ENCODE measurements at places on chromosomes 12 and 14.

- DNase-seq = no peak
Measured at GRCh38 chr12:51910691-51911090, 3.4 kb downstream of the ACVRL1 start.

DNA sequence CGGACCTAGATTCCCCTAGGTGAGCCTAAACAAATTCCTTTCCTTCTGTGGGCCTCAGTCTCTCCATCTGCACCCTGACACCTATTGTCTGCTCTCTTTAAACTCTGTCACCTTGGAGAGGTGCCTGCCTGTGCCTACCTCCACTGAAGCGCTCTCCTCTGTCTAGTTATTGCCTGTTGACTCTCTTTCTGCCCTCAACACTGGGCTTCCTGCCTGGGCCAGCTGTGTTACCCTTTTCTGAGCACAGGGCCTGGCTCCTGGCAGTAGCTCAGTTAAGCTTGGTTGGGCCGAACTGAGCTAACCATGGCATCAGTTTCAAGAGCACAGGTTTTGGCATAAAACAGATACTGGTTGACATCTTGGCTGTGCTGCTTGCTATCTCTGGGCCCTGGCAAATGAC, 43.5 kb downstream of the PRMT8 start:
- DNase-seq = no peak

DNA sequence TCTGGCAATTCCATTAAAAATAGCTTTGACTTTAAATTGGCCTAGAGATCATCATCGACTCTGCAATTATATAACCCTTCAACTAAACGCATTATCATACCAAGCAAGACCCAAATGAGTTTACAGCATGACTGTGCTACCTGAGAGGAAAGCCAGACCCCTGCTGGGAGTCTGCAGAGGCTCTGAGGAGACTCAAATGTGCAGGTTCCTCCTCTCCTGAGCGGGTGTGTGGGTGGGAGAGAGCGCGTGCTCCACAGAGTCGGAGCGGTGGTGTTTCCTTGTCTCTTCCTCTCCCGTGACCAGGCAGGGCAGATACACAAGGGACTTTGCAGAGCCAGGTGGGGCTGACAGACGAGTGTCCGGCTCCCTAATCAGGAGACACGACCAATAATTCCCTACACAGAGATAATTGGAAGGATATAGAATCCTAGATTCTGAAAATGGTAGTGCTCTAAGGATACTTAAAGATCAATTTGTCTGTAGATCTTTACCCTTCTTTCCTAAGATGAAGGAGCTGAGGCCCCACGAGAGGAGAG, 74.1 kb downstream of the SLC8A3 start:
- DNase-seq = no peak

GRCh38 chr12:39272871-39273655, 169.9 kb downstream of the KIF21A start:
- DNase-seq = peak; percentile 29

DNA sequence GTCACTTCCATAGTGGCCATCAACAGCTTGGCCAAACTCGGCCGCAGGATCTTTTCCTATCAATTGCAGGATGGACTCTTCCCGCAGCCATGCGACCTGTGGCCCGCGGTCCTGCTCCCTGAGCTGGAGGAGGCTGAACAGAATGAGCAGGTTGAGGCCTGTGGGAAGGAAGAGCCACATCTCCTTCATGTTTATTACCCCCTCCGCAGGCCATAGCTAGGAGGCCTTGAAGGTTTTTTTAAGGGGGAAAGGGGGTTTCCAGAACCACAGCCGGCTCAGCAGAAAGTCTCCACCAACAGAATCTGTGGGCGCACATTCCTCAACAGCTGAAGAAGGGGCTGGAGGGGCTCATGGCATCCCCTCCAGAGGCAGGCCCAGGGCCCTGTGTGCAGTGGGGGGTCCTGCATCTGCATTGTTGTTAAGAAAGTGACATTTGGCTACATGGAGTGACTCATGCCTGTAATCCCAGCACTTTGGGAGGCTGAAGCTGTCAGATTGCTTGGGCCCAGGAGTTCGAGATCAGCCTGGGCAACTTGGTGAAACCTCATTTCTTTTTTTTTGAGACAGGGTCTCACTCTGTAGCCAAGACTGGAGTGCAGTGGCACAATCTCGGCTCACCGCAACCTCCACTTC, 25.2 kb upstream of the PPP1R13B start:
- DNase-seq = no peak

DNA sequence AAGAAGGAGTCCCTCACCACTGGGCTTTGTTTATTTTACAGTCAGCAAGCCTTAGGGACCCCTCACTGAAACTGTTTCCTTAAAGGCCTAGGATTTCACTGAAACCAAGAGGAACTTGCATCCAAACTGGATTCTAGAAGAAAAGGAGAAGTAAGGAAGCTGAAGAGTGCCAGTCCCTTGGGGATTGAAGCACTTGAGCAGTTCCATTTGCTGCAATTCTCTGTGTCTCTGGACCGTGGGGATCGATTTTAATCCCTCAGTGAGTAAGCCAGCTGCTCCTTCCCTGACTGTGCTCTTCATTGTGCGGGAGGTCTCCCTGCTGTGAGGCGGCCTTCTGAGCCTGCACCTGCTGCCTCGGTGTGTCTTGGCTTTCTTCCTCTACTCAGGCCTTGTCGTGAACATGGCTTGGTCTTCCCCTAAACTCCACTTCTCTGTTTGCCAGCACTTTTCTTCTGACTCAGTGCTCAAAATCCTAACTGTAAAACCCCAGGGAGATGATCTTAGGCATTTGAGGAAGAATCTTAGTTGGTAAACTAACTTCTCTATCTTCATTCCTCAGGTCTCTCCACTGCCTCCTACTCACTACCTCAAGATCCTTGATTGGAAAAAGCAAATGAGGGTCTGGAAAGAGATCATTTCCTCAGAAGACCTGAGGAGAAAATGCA, 132.6 kb downstream of the SLC38A6 start:
- DNase-seq = no peak

- no peak for DNase-seq
Measured at GRCh38 chr14:74408870-74409269, 17.1 kb downstream of the SYNDIG1L start.

DNA sequence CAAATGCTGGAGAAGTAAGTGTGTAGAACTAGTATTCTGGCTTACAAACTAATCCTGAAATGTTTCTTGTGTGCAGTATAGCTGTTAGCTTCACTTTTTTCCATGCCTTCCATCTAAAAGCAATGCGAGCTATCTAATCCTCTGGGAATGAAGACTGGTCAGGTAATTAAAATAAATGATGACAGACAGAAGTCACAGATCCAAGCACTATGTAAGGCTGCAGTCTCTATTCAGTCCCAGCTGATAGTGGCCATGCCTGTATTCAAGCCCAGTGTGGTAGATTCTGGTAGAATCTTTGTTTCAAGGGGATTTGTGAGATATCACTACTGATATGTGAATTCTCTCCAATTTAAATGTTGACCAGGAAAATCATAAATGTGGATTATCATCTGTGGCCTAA, 637.2 kb downstream of the TMTC2 start:
- DNase-seq = no peak

DNA sequence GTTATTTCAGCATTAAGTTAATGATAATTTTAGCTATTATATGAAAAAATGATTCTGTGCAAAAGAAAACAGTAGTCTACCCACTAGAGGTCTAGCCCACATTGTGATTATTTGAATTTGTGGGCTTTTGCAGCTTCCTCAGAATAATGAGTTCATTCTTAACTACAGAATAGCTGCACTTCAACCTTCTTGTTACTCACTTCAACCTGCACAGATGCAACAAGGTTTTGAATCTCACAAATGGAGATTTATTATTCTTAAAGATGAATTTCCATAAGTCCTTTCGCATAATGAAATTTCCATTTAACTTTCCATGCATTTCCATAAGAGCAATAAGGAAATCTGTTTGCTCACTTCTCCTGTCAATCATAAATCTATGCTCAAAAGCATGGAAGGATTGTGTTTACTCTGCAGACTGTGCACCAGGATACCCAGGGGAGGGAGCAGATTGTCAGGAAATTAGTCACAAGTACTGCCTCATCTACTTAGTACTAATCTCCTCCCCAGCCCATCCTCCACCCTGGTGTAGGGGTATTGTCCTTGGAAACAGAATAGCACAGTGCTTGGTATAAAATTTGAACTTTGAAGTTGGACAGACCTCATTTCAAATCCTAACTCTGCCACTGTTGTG, 24.1 kb downstream of the PTGER2 start:
- peak; percentile 32 for DNase-seq

DNA sequence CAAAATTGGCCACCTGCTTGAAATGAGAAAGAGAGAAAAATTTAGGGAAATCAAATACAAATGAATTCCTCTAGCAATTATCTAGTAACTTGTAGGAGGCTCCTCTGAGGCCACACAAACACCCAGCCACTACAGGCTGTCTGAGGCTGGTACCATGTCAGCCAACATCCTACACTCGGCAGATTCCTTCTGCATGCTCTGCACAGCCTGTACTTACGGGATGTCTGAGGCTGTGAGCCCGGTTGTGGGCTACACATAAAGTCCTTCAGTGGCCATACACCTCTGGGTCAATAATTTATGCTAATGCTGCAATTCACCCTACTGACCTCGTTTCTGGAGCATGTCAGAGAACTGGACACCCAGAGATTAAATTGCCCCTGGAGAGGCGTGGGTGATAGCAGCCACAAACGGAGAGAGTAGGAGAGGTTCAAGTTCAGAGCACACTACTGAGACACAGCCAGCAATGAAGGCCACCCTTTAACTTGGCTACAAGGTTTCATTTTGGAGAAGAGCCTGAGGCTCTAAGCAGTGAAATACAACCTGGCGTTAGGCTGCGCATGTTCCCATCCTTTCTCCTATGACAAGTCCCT, 28.9 kb downstream of the WSCD2 start:
- no peak for DNase-seq

- DNase-seq = no peak
Measured at GRCh38 chr12:116601933-116602810, 43.0 kb downstream of the MAP1LC3B2 start.

GRCh38 chr14:34387974-34388516, 74.0 kb downstream of the SPTSSA start:
- DNase-seq = no peak

- no peak for DNase-seq
Measured at GRCh38 chr12:45254254-45254653, 38.4 kb downstream of the ANO6 start.

Measured in HS-5 (cell line).